ENCODE measurements at places on chromosomes 1 and 21.

- DNase-seq = no peak
Observed at GRCh38 chr21:29800056-29800455, 139.7 kb downstream of the GRIK1 start.

- DNase-seq = no peak
Observed at GRCh38 chr21:42672699-42673458, 19.5 kb downstream of the PDE9A start.

DNA sequence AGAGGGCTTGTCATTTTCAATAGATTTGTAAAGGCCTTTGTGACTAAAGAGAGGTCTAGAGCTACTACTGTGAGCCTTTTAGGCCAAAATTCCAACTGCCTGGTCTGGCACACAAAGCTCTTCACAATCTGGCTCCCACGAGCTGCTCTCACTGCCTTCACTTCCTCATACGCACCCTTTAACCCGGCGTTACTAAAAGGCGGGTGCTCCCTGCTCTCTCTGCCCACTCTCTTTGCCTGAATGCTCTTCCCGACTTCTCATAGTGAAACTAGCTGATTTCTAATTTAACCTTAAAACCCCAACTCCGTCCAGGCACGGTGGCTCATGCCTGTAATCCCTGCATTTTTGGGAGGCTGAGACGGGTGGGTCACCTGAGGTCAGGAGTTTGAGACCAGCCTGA, 14.2 kb downstream of the BSDC1 start:
- no peak for DNase-seq

- no peak for DNase-seq
Observed at GRCh38 chr1:37999430-38000232, 5.7 kb downstream of the FHL3 start.

DNA sequence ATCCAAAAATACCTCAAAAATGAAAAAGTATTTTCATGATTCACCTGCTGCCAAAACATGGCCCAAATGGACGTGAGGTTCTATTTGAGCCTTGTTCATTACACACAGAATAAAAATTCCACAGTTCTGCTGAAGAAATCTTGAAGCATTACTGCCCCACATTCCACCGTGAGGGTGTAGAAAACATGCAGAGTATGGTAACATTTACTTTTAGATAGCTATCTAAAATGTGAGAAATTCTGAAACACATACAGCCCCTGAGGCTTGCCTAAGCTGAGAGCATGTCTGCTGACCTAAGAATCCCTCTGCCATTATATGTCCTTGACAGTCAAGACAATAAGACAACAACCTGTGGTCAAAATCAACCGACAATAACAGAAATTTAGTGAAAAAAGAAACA, 186.5 kb downstream of the DSCAM start:
- DNase-seq = no peak

GRCh38 chr1:91402023-91402422, 2.6 kb downstream of the HFM1 start:
- no peak for DNase-seq

DNA sequence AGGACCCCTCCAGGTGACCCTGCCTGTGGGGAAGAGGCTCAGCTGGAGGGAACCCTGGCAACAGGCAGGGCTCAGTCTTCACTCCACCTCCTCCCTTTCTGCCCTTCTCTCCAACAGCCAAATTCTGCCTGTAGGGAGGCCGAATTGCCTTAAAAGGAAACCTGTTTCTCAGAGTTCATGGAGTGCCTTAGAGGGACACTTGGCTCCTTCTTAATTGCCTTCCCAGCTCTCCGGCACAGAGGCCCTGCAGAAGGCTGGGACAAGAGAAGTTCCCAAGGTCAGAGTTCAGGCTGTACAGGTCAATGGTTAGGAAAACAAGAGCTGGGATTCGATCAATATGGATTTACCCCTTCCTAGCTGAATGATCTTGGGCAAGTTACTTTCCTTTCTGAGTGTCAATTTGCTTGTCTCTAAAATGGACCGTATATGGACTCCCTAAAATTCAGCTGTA, 6.2 kb downstream of the CSRP1 start:
- no peak for DNase-seq

DNA sequence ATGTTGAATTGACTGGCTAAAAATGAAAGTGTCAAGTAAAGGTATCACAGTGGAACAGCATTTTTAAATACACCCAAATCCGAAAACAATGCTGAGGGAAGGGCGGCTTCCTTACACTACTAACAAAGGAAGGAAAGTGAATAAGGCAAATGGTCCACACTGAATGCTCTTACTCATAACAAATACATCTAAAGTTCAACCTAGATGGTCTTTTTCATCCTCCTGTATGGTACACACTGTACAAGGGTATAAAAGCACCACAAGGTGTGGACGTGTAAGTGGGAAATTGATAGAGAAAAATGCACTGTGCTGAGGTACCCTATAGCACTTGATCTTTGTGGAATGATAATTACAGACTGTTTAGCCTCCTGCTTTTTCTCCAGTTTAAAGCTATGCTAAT, 7.1 kb upstream of the PALMD start:
- DNase-seq = no peak

- no peak for DNase-seq
Observed at GRCh38 chr21:16194788-16195537, 465.2 kb downstream of the USP25 start.

GRCh38 chr1:20949871-20950590, 162.9 kb upstream of the HP1BP3 start:
- DNase-seq = no peak

GRCh38 chr1:19884312-19884711, 2.1 kb downstream of the OTUD3 start:
- no peak for DNase-seq

GRCh38 chr1:44016041-44016889, 15.0 kb downstream of the SLC6A9 start:
- DNase-seq = no peak

DNA sequence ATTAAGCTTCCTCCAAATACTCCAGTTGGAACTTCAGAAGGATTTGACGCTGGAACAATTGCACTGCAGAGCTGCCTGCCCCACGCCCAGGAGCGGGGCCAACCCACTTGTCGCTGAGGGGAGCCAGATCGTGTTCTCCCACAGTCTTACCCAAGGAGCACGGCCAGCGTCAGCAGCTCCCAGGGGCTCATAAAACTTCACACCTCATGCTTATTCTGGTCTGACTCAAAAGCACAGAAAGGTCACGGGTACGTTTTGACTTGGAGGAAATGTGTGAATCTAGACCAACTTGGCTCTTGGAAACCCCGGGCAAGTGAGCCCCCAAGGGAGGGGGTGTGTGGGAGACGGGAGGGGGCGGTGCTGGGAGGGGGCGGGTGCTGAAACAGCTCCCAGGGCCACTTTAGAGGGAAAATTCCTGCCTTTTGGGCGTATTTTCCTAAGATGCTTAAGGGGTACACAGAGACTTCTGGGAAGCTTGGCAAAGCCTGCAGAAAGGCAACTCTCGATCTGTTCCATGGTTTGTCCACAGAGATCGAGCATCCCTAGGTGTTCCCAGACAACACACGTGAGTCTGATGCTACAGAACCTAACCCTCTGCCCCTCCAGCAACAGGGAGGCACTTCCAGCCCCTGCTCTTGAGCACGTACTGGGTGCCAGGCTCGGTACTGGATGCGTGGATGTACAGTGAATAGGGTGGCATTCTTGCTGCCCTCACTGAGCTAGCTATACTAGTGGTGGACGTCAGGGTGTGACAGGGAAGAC, 98.9 kb downstream of the DHRS3 start:
- no peak for DNase-seq

- no peak for DNase-seq
Observed at GRCh38 chr1:220045356-220046051, 801 bp downstream of the EPRS1 start.

- no peak for DNase-seq
Observed at GRCh38 chr1:236124965-236125364, 17.4 kb upstream of the GPR137B start.

DNA sequence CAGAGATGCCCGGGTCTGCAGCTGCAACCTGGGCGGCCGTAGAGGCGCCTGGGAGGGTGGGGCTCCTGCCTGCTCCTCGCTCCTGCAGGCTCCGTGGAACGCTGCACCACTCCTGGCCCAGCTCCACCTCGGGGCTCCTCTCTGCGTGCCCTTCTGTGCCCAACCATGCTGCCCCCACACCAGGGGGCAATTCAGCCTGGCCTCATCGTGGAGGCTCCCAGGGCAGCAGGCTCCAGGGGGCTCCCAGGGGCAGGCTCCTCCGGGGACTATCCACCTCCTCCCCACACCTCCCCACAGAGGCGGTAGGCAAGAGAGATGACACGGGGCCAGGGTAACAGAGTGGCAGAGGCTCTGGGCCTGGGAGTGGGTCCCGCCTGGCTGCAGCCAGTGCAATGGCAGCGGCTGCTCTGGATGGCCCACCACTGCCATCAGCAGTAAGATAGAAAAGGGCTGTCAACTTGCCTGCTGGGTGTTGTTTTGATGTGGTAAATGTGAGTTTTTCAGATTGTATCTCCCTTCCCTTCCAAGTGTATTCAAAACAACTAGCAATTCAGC, 22.4 kb upstream of the LRRC8C start:
- DNase-seq = no peak

DNA sequence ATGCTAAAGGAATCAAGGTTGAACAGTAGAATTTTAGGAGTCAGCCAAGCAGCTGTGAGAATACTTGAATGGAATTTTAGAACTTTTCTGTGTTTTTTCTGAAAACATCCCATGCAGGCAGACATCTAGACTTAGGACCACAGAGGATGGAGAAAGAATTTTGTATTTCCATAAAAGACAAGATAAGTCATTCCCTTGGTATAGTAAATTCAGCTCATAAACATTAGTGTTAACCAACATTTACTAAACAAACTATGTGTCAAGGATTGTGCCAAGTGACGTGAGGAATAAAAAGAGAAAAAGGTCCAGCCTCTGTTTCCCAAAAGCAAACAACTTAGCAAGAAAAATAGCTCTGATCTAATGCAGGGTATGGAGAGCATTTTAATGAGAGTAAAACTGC, 210.2 kb upstream of the NR5A2 start:
- DNase-seq = no peak

- DNase-seq = no peak
Observed at GRCh38 chr1:61504852-61505390, 220.0 kb downstream of the TM2D1 start.

Data from stimulated activated CD8-positive, alpha-beta memory T cell treated with anti-CD3 and anti-CD28 coated beads, Interleukin-7, amount 100 ng/mL, for 1 hour (primary cell).